Adrenal gland (tissue), 19 donors: ENCODE measurements at places on chromosomes 5 and 9. TPM values are rescaled to one million over a fixed set of nuclear protein-coding genes. Genes with fewer than 3 reads are reported as not detected.

GABBR2 gene
- polyA plus RNA-seq, result 1.0 TPM

C9orf50 gene
- 0.56 TPM for polyA plus RNA-seq

MARCOL gene
- polyA plus RNA-seq, result not detected

ARID3C gene
- polyA plus RNA-seq, result not detected

PITX1 gene
- polyA plus RNA-seq, result 0.37 TPM

N4BP3 gene
- polyA plus RNA-seq, result 0.31 TPM

AJM1 gene
- polyA plus RNA-seq, result 0.33 TPM

TOR4A gene
- polyA plus RNA-seq, result 0.49 TPM

PCDHGB5 gene
- polyA plus RNA-seq, result 4.5 TPM

SMIM27 gene
- polyA plus RNA-seq, result 17.4 TPM

RGMB gene
- polyA plus RNA-seq, result 8.0 TPM

PAEP gene
- polyA plus RNA-seq, result not detected

MED10 gene
- polyA plus RNA-seq, result 28.7 TPM

EHMT1 gene
- polyA plus RNA-seq, result 75.2 TPM

ENC1 gene
- polyA plus RNA-seq, result 2.7 TPM

DNM1 gene
- polyA plus RNA-seq, result 5.8 TPM

FLT4 gene
- 3.3 TPM for polyA plus RNA-seq

SLC4A9 gene
- 0.13 TPM for polyA plus RNA-seq

PCDHGA11 gene
- polyA plus RNA-seq, result 0.44 TPM

AK8 gene
- 1.3 TPM for polyA plus RNA-seq

C5orf58 gene
- polyA plus RNA-seq, result 0.80 TPM

PCDHB14 gene
- 2.2 TPM for polyA plus RNA-seq

CCDC112 gene
- 6.8 TPM for polyA plus RNA-seq

DMRT2 gene
- 1.3 TPM for polyA plus RNA-seq

HMGCS1 gene
- 1,290 TPM for polyA plus RNA-seq

CATSPER3 gene
- 1.4 TPM for polyA plus RNA-seq

EQTN gene
- not detected for polyA plus RNA-seq

ZNF189 gene
- polyA plus RNA-seq, result 34.9 TPM

IL4 gene
- not detected for polyA plus RNA-seq

CXCL14 gene
- 30.0 TPM for polyA plus RNA-seq

NACC2 gene
- polyA plus RNA-seq, result 7.1 TPM

ROPN1L gene
- polyA plus RNA-seq, result 0.24 TPM

GRXCR2 gene
- polyA plus RNA-seq, result not detected

ANKRD31 gene
- polyA plus RNA-seq, result 0.13 TPM

FBXL7 gene
- polyA plus RNA-seq, result 44.3 TPM

KIF12 gene
- polyA plus RNA-seq, result not detected

TMEM141 gene
- polyA plus RNA-seq, result 46.7 TPM

PCDHA4 gene
- 0.33 TPM for polyA plus RNA-seq

TENT4A gene
- 16.8 TPM for polyA plus RNA-seq

INSL4 gene
- not detected for polyA plus RNA-seq
